ENCODE measurements at places on chromosomes 2 and 18. TPM values are rescaled to one million over a fixed set of nuclear protein-coding genes. Genes with fewer than 3 reads are reported as not detected.

- H3K4me1 ChIP-seq: peaks cover 3% of the 10 kb centered on the region
- no peak for DNase-seq
- H3K4me3 ChIP-seq: no peak overlapping the region
- H3K27me3 ChIP-seq: no peaks in the 10 kb centered on the region
- no peak overlapping the region for H3K27ac ChIP-seq
Observed at GRCh38 chr2:216216951-216217903, 108.1 kb downstream of the XRCC5 start.

GRCh38 chr2:119760956-119761275, 1.2 kb downstream of the PTPN4 start:
- H3K27ac ChIP-seq: peak overlapping the region; percentile 18
- H3K36me3 ChIP-seq: no peaks in the 10 kb centered on the region
- DNase-seq: no peak

DNA sequence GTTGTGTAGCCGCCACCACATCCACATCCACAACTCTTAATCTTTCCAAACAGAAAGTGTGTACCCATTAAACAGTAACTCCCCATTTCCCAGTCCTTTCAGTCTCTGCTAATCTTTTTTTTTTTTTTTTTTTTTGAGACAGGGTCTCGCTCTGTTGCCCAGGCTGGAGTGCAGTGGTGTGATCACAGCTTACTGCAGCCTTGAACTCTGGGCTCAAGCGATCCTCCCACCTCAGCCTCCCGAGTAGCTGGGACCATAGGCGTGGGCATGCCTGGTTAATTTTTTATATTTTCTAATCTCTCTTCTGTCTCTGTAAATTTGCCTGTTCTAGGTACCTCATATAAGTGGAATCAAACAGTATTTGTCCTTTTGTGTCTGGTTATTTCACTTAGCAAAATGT, 3.6 kb downstream of the EIF2AK2 start:
- no peaks in the 10 kb centered on the region for H3K36me3 ChIP-seq
- H3K4me3 ChIP-seq: no peak overlapping the region
- DNase-seq: no peak
- H3K27me3 ChIP-seq: no peaks in the 10 kb centered on the region

ZNF512 gene
- 64.9 TPM for total RNA-seq

GRCh38 chr18:26040051-26040656, 50.3 kb downstream of the SS18 start:
- no peak overlapping the region for H3K27ac ChIP-seq
- H3K27me3 ChIP-seq: no peaks in the 10 kb centered on the region
- peaks cover 6% of the 10 kb centered on the region for H3K4me1 ChIP-seq

DNA sequence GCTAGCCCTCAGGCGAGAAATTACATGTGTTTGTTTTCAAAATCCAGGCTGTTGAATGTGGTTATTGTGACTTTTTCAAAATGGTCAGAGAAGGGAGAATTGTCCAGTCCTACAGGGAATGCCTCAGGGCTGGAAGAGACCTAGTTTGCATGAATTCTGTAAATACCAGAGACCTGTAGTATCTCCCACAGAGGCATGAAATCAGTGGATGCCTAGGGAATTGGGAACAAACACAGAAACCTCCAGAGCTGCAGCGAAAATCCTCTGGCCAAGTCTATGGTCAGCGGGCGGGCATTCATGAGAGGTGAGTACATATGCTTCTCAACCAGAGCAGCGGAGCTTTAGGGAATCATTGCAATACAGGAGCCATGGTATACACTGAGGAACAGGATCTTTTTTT, 1596.5 kb upstream of the NXPH2 start:
- H3K4me1 ChIP-seq: no peaks in the 10 kb centered on the region
- H3K4me3 ChIP-seq: no peak overlapping the region
- H3K27ac ChIP-seq: no peak overlapping the region
- H3K27me3 ChIP-seq: no peaks in the 10 kb centered on the region
- DNase-seq: no peak

CXCR4 gene
- 9.5 TPM for total RNA-seq

- no peaks in the 10 kb centered on the region for H3K4me1 ChIP-seq
- no peak overlapping the region for H3K27ac ChIP-seq
- H3K36me3 ChIP-seq: no peaks in the 10 kb centered on the region
- H3K27me3 ChIP-seq: no peaks in the 10 kb centered on the region
- H3K4me3 ChIP-seq: no peak overlapping the region
- DNase-seq: no peak
Observed at GRCh38 chr2:238717084-238717483, 130.8 kb upstream of the TWIST2 start.

DNA sequence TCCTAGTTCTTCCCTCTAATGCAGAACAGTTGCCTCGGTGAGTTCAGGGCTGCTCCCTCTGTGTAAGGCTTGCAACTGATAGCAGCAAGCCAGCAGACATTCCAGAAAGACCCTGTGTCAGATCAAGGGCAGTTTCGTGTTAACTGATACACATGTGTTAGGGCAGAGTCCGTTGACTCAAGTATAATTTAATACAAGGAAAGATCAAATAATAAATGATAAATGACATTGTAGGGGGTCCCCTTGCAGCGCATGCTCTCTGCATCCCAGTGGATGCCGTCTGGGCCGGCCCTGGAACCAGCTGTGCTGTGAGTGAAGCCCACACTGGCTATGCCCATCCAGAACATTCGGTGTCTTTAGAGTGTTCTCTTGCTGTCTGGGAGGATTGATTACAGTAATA, 180.3 kb downstream of the AGAP1 start:
- no peaks in the 10 kb centered on the region for H3K27me3 ChIP-seq
- H3K27ac ChIP-seq: no peak overlapping the region
- no peak overlapping the region for H3K4me3 ChIP-seq
- H3K36me3 ChIP-seq: no peaks in the 10 kb centered on the region
- DNase-seq: no peak

DNA sequence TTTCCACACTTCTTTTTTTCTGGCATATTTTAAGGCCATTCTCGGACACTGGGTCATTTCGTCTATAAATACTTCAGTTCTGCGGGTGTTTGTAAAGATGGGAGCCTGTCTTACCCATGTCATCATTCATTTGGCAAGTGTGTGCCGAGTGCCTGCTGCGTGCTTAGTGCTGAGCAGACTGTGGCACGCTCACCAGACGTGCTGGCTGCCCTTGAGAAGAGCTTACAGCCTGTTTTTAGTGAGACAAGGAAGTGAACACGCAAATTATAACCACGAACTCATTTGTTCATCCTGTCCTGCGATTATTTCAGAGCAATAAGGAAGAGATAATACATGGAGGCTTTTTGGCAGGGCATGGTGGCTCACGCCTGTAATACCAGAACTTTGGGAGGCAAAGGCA, 10.4 kb upstream of the STON1 start:
- no peak for DNase-seq
- no peak overlapping the region for H3K4me3 ChIP-seq
- no peaks in the 10 kb centered on the region for H3K27me3 ChIP-seq
- no peaks in the 10 kb centered on the region for H3K36me3 ChIP-seq
- H3K4me1 ChIP-seq: no peaks in the 10 kb centered on the region

ABCG8 gene
- total RNA-seq: 0.43 TPM

DNA sequence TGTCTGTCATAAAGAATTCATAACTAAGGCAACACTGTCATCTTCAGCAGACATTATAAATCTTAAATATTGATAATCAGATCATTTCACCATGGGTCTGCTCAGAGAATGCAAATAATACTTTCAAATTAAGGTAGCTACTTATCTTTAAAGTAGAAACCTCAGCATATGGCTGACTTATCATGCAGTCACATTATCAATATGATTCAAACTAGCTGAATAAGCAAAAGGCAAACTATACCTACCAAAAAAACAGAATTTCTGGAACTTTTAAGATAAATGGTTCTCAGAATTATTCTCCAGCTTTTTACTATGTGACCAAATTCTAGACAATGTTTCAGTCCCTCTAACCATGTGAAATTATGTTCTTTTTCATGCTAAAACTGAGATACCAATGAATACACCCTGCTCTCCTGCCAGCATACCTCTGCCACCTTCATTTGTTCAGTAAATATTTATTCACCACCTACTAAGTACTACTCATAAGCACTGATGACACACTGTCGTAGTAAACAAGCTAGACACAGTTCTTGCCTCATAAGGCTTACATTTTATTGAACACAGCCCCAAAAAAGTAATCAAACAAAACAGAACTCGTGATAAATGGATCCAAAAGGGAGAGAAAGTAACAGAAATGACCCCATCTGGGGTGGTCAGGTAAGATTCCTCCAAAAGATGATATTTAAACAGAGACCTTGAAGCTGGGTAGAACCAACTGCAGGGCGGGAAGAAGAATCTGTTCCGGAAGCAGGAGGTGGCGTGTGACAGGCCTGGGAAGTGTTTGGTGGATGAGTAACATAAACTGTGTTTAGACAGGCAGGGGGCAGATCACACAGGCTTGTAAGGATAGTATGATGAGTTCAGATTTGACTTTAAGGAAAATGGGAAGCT, 17.7 kb downstream of the SPIRE1 start:
- H3K4me3 ChIP-seq: no peak overlapping the region
- no peaks in the 10 kb centered on the region for H3K27me3 ChIP-seq
- H3K4me1 ChIP-seq: peaks cover under 1% of the 10 kb centered on the region
- no peak overlapping the region for H3K27ac ChIP-seq

GRCh38 chr18:77529492-77530176, 280.0 kb downstream of the GALR1 start:
- no peaks in the 10 kb centered on the region for H3K4me1 ChIP-seq
- no peak for DNase-seq
- no peak overlapping the region for H3K4me3 ChIP-seq
- no peaks in the 10 kb centered on the region for H3K27me3 ChIP-seq
- no peaks in the 10 kb centered on the region for H3K36me3 ChIP-seq
- no peak overlapping the region for H3K27ac ChIP-seq

- H3K36me3 ChIP-seq: no peaks in the 10 kb centered on the region
- H3K4me3 ChIP-seq: no peak overlapping the region
- H3K27ac ChIP-seq: no peak overlapping the region
- no peak for DNase-seq
- no peaks in the 10 kb centered on the region for H3K4me1 ChIP-seq
Observed at GRCh38 chr18:53541924-53542323, 682.5 kb downstream of the MBD2 start.

- peak overlapping the region; percentile 88 for H3K4me3 ChIP-seq
- H3K36me3 ChIP-seq: no peaks in the 10 kb centered on the region
- peak overlapping the region; percentile 99 for H3K27ac ChIP-seq
- DNase-seq: peak; percentile 40
Observed at GRCh38 chr2:60882971-60883753, 1.8 kb downstream of the REL start.

DUSP2 gene
- 16.5 TPM for total RNA-seq

CFAP210 gene
- total RNA-seq: 21.8 TPM

ASIC4 gene
- 2.0 TPM for total RNA-seq

GRCh38 chr2:149814049-149814448, 226.5 kb upstream of the MMADHC start:
- no peak overlapping the region for H3K27ac ChIP-seq
- no peak for DNase-seq
- H3K36me3 ChIP-seq: no peaks in the 10 kb centered on the region

DNA sequence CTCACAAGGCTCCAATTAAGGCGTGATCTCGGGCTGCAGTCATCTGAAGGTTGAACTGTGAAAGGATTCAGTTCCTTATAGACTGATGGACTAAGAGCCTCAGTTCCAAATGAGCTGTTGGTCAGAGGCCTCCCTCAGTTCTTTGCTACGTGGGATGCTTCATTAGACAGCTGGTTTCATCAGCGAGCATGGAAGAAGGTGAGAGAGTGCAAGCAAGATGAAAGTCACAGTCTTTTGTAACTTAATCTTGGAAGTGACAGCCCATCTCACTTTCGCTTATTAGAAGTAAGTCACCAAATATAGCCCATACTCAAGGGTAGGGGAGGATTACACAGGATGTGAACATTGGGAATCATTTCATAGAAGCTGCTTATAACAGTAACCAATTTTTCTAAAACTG, 26.8 kb downstream of the PPP1CB start:
- no peak for DNase-seq
- no peak overlapping the region for H3K27ac ChIP-seq
- no peak overlapping the region for H3K4me3 ChIP-seq
- H3K4me1 ChIP-seq: no peaks in the 10 kb centered on the region
- no peaks in the 10 kb centered on the region for H3K36me3 ChIP-seq

DNA sequence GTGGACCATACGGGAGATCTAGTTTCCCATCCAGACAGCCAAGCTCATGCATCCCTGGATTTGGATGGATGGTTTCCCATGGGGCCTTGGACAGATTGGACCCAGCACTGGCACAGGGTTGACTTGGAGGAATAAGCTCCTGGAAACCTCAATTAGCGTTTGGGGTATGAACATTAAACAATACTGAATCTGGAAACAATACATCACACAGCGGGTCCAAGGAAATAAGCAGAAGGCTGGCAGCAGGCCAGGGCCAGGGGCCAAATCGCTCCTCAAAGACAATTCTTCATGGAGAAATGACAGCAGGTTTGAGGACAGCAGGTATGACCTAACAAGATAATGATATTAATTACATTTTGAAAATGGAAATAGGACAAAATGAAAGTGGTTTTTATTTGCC, 540.6 kb downstream of the RIT2 start:
- no peak for DNase-seq
- H3K36me3 ChIP-seq: no peaks in the 10 kb centered on the region
- no peaks in the 10 kb centered on the region for H3K27me3 ChIP-seq
- no peaks in the 10 kb centered on the region for H3K4me1 ChIP-seq
- H3K4me3 ChIP-seq: no peak overlapping the region

GRCh38 chr2:176149481-176149938, 1.8 kb upstream of the HOXD4 start:
- DNase-seq: no peak
- no peak overlapping the region for H3K27ac ChIP-seq
- no peaks in the 10 kb centered on the region for H3K36me3 ChIP-seq
- no peaks in the 10 kb centered on the region for H3K27me3 ChIP-seq
